ENCODE measurements at places on chromosomes 6 and 20.

GRCh38 chr6:111274593-111275217 lies 187.4 kb downstream of the SLC16A10 start:
- DNase-seq, result no peak

- DNase-seq, result peak; percentile 55
Measured at GRCh38 chr6:138774370-138774769, 801 bp downstream of the CCDC28A start.

GRCh38 chr20:8388141-8388540 lies 256.1 kb downstream of the PLCB1 start:
- DNase-seq, result peak; percentile 78

- no peak for DNase-seq
Measured at GRCh38 chr6:152398993-152399392, 238.2 kb downstream of the SYNE1 start.

- no peak for DNase-seq
Measured at GRCh38 chr6:146472918-146473317, 70.7 kb upstream of the RAB32 start.

- no peak for DNase-seq
Measured at GRCh38 chr6:108169464-108170331, 3.9 kb downstream of the NR2E1 start.

DNA sequence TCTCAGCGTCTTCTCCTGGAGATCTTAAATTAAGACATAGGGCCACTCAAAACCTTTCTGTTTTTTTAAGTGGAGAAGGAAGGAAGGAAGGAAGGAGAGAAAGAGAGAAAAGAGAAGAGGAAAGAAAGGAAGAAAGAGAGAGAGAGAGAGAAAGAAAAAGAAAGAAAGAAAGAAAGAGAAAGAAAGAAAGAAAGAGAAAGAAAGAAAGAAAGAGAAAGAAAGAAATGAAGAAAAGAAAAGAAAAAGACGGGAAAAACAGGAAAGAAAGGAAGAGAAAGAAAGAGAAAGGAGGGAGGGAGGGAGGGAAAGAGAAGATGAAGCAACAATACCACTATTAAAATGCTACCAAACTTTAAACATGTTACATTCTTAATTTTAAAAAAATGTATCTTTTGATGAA lies 336.5 kb upstream of the ARID1B start:
- no peak for DNase-seq

DNA sequence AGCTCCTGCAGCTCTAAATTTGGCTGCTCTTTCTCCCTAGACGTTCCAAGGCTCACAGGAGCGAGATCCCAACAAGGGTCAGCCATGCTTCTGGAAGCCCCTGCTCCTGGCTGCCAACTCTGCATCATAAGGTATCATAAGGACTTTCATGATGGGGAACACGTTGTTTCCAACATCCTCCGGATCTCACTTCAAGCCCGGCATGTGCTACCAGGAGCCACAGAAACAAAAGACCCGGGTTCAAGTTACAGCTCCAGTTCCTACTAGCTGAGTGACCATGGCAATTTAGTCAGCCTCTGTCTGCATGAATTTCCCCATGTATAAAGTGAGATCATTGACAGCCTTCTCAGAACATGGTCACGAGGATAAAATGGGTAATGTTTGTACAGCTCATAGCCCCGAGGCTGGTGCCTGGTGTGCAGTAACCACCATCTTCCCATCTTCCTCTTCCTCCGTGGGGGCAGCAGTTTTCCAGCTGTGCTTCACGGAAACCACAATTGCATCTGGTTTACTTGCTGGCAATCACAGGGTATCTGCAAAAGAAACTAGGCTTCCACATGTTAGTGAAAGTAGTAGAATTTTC lies 209.0 kb upstream of the ECI2 start:
- peak; percentile 61 for DNase-seq

DNA sequence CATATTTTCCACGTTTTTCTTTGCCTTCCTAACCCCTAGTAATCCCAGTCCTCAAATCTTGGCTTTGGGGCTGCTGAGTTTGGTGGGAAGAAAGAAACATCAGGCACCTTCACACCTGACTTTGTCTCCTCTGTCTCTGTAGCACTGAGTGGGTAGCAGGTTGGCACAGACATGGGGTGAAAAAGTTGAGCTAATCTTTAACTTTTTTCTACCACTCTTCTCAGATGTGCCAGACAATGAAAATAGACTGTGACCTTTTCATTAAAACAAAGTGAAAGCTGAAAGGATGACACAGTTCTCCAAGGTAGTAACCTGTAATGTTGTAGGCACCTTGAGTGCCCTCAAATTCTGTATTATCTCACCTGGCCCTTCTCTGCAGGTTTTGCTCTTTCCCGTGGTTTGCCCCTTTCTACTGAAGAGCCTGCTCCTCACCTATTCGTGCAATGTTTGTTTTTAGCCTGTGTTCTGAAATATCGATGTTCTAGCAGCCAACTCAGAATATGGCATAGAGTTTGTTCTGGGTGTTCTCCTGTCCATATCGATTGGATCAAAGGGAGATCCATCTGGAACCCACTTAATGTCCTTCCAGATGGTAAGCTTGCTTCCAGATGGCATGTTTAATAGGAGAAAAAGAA lies 57.8 kb upstream of the ATXN1 start:
- DNase-seq, result no peak

- peak; percentile 30 for DNase-seq
Measured at GRCh38 chr6:27604986-27605385, 132.1 kb upstream of the ZNF184 start.

- DNase-seq, result no peak
Measured at GRCh38 chr20:63208346-63208909, 7.5 kb downstream of the YTHDF1 start.

DNA sequence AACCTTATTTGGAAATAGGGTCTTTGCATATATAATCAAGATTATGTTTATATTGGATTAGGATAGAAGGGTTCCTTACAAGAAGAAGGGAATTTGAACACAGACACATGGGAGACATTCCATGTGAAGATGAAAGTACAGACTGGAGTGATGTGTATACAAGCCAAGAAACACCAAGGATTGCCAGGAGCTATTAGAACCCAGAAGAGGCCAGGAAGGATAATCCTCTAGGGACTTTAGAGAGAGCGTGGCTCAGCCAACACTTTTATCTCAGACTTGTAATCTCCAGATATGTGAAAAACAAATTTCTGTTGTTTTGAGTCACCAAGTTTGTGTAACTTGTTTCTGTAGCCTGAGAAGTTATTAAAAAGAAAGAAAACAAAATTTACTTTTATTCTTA lies 1173.9 kb upstream of the CITED2 start:
- no peak for DNase-seq

DNA sequence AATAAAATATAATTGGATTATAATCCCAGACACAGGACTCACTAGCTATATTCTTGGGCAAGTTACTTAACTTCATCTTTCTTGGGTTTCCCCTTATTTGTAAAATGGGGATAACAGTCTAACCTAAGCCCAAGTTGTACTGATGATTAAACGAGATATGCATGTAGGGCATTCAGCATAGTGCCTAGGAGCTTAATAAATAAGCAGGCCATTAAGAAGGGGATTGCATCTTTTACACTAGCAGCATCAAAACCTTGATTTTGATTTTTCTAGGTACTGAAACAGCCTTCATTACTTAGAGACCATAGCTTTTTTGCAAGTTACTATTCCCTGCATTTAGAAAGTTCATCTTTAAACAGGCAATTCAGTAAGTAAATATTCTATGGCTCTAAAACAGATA lies 2.2 kb upstream of the QKI start:
- DNase-seq, result peak; percentile 22

GRCh38 chr20:15039088-15039752 lies 701.8 kb upstream of the FLRT3 start:
- no peak for DNase-seq

DNA sequence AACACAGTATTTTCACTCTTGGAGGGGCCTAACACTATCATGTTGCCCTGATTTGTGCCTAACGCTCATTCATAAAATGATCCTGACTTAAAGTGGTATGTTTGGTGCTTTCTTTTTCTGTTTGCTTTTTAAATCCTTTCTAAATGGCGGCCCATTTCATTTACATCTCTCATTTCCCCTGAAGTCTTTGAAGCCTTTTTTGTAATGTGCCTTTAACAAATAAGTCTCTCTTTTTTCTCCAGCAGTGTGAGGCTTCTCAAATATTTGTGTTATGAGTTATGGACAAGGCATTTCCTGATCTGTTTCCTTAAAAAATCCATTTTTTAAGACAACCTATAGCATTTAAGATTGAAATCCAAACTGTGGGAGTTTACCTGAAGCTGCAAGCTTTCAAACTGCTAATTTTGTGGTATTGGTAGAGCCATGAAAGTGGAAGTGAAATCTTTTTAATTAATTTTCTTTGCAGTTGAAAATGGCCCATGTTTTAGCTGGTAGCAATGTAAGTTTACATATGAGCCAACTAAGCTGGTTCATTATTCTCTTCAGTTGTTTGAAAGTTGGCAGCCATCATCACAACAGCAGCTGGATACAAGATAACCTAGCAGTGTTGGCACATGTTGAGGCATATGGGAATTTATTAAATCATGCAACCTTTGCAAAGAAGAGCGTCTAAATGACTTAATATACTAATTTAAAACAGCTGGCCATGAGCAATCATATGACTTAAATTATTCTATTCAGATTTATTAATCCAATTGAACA lies 469.7 kb downstream of the CDKAL1 start:
- peak; percentile 63 for DNase-seq

DNA sequence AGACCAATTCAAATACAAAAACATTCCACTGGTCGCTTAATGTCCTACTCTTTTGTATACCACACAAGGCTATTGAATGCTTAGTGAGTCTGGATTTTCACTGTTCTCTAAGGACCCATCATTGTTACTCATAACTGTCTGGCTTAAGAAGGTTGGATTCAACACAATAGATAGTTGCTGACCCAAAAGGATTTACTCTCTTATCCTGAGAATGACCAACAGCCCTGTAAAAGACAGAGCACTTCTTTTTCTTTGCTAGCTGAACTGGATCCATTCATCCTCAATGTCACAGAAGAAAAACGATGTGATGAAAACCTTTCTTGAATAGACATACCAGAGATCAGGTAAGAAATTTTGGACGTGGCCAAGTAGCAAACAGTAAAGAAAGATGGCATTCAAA lies 645.6 kb downstream of the KHDRBS2 start:
- no peak for DNase-seq

- peak; percentile 9 for DNase-seq
Measured at GRCh38 chr20:18973529-18974173, 160.1 kb downstream of the SCP2D1 start.

GRCh38 chr20:13554076-13554475 lies 84.7 kb downstream of the TASP1 start:
- DNase-seq, result peak; percentile 47

- DNase-seq, result peak; percentile 66
Measured at GRCh38 chr6:41074692-41075436, 2.1 kb downstream of the NFYA start.

- peak; percentile 9 for DNase-seq
Measured at GRCh38 chr6:121645100-121645745, 209.8 kb downstream of the GJA1 start.

- no peak for DNase-seq
Measured at GRCh38 chr20:2130683-2131082, 29.1 kb downstream of the STK35 start.

DNA sequence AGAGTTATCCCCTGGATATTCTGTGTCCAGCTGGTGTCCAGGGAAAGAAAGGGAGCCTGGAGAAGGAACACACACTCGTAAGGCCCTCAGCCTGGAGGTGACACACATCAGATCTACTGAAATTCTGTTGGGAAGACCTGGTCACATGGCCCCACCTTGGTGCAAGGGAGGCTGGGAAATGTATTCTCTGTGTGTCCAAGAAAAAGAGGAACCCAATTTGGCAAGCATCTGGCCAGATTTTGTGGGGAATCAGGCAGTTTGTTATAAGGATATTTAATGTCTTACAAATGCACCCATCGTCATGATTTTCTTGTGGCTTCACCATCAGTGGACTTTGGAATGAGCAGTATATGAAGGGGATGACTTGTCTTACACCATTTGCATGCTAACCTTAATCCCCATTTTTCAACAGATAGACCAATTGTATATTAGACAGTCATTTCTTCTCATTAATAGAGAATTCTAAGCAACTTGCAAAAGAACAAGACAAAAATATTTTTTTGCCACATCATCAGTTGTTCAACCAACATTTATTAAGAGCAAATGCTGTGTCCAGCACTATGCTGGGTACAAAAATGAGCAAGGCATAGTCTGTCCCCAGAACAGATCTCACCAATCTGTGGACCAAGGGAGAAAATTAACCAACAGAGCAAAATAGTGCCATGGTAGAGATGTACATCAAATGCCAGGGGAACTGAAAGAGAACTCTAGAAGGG lies 59.7 kb downstream of the ISM1 start:
- no peak for DNase-seq

DNA sequence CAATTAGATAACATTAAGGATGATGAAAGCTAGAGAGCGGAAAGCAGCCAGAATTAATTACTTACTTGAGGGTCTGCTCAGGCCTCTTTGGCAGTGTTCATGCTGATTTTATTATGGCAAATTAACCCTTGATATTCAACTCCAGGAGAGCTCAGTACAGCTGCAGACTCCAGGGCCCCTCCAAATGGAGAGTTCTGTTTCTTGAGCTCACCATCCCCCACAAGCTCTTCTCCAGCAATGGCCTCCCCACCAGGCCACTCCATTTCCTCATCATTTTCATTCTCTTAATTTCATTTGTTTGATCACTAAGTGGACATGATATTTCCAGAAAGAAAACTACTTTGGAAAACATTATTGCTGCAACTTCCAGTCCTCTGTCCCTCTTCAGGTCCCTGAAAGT lies 513.3 kb upstream of the NOX3 start:
- no peak for DNase-seq

DNA sequence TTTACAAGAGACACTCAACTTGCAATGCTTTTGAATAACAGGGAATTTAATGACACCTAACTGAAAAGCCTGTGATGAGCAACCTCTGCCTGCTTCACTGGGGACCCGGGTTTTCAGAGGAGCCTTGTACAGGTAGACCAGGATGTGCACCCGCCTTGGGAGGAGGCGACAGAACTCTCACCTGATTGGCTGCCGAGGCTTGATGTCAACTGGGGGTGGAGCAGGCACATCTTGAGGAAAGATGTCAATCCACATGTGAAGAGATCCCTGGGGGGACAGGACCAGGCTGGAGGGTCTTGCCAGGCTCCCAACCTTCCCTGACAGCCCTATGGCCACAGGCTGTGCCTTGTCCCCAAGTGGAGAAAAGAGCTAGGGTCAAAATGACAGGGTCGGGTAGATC lies 19.8 kb downstream of the ERGIC3 start:
- no peak for DNase-seq

DNA sequence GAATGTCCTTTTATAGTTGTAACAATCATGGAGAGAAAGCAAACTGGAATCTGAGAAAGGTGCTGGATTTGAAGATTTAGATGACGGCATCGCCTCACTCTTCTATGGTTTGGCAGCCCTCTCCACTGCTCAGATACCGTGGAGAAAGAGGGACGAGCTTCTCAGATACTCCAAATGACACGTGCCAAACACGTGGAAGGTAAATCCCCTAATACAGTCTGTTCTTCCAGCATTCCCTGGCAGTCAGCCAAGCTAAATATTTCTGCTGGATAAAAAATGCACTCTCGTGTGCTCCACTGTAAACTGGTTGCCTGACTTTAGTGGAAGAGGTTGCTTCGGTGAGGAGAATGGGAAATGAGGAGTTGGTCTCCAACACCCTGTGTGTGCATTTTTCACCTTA lies 16.7 kb upstream of the PRDM1 start:
- DNase-seq, result peak; percentile 52

GRCh38 chr6:57163956-57164355 lies 8.2 kb upstream of the BAG2 start:
- DNase-seq, result no peak

Data from GM23248 (cell line).